Activated naive CD8-positive, alpha-beta T cell treated with anti-CD3 and anti-CD28 coated beads for 36 hours (primary cell): ENCODE measurements at places on chromosomes 1 and 21.

DNA sequence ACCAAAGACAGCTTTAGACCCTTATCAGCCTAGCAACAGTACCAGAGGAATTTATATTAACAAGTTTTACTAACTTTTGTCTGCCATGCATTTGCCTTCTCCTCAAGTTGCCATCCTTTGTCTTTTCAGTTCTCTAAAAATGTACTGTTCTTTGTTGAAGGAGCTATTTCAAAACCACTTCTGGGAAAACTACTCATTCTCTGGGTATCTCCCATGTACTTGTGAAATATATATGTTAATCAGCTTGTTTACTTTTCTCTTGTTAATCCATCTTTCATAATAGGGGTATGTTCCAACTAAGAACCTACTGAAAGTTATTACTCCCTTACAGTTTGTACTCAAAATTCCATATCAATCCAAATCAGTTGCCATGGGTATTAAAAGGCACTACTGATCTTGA, 16.3 kb downstream of the DPYD start:
- no peaks in the 10 kb centered on the region for H3K27me3 ChIP-seq
- DNase-seq: no peak
- no peak overlapping the region for H3K27ac ChIP-seq
- H3K4me1 ChIP-seq: peaks cover 34% of the 10 kb centered on the region
- no peak overlapping the region for H3K4me3 ChIP-seq

GRCh38 chr1:185200889-185201288, 43.9 kb downstream of the SWT1 start:
- H3K4me1 ChIP-seq: no peaks in the 10 kb centered on the region
- H3K4me3 ChIP-seq: no peak overlapping the region
- H3K36me3 ChIP-seq: peaks cover 38% of the 10 kb centered on the region
- no peak for DNase-seq
- no peak overlapping the region for H3K27ac ChIP-seq

- H3K4me1 ChIP-seq: no peaks in the 10 kb centered on the region
- H3K27ac ChIP-seq: no peak overlapping the region
- no peak overlapping the region for H3K4me3 ChIP-seq
- DNase-seq: no peak
- no peaks in the 10 kb centered on the region for H3K36me3 ChIP-seq
- H3K27me3 ChIP-seq: no peaks in the 10 kb centered on the region
Observed at GRCh38 chr1:225694151-225694603, 41.3 kb upstream of the ENAH start.

- H3K4me1 ChIP-seq: peaks cover 23% of the 10 kb centered on the region
- DNase-seq: peak; percentile 48
- H3K4me3 ChIP-seq: peak overlapping the region; percentile 5
- H3K27ac ChIP-seq: peak overlapping the region; percentile 11
Observed at GRCh38 chr1:36350659-36351226, 27.3 kb upstream of the EVA1B start.

- DNase-seq: no peak
- H3K4me1 ChIP-seq: peaks cover 4% of the 10 kb centered on the region
- H3K27ac ChIP-seq: no peak overlapping the region
- peaks cover 54% of the 10 kb centered on the region for H3K27me3 ChIP-seq
Observed at GRCh38 chr1:247111700-247112478, 7.7 kb upstream of the ZNF669 start.

DNA sequence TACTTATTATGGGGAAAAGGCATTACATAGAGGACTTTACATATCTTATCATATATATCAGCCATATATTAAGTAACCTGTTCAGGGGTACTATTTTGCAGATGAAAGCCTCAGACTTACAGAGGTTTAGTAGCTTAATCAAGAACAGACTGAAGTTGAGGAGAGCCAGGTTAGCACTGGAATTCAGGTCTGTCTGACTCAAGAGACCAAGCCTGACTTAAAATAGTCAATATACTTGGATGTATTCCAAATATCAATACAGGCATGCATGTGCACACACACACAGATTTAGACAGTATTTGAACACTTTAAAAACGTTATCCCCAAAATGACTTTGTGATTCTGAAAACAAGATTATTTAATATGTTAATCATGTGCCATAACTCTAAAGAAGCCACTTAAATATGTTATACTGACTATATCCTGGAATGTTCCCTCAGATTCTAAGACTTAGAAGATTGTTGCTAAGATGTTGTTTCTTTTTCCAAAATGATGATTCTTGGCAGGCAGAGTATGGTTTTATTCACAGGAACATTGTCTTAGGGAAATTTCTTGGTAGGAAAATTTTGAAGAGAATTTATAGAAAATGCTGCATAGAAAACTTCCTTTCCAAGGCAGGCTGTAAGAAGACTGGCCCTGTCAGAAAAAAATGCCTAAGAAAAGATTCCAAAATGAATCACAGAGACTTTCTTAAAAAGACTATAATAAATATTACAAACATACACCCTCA, 61.6 kb downstream of the ADAMTS1 start:
- H3K27me3 ChIP-seq: peaks cover 4% of the 10 kb centered on the region
- no peaks in the 10 kb centered on the region for H3K4me1 ChIP-seq
- no peak overlapping the region for H3K4me3 ChIP-seq
- H3K27ac ChIP-seq: no peak overlapping the region

DNA sequence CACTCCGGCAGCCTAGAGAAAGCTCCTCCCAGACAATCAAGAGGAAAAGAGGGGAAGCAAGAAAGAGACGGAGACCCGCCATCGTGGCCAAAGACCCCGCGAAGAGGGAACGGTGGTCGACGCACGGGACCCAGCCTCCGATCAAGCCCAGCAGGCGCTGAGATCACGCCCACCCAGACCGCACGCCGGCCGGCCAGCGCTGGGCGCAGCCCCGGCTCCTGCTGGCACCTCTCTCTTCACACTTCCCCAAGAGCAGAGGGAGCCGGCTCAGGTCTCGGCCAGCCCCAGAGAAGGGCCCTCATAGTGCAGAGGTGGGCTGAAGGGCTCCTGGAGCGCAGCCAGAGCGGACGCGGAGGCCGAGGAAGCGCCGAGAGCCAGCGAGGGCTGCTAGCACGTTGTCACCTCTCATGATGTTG, 918.4 kb upstream of the ADAMTS5 start:
- H3K36me3 ChIP-seq: no peaks in the 10 kb centered on the region
- no peaks in the 10 kb centered on the region for H3K27me3 ChIP-seq
- H3K4me1 ChIP-seq: no peaks in the 10 kb centered on the region
- no peak for DNase-seq
- no peak overlapping the region for H3K27ac ChIP-seq

DNA sequence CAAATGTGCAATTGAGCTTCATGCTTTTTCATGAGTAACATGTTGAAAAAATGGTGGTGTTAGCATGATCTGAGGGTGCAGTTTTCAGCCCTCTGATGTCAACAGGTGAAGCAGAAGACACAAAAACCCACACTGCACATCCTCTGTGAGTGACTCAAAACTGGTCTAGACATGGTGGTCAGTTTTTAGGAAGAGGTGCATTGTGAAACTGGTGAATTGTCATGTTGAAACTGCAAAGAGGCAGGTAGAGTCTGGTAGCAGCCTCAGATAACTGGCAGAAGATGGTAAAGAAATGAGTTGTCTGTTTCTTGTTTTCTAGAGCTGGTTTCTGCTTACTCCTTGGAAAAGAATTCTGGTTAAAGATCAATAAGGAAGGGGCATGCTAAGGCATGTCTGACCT, 97.3 kb upstream of the HMCN1 start:
- H3K27ac ChIP-seq: peak overlapping the region; percentile 52
- H3K4me3 ChIP-seq: no peak overlapping the region
- peak; percentile 36 for DNase-seq
- peaks cover 13% of the 10 kb centered on the region for H3K36me3 ChIP-seq

DNA sequence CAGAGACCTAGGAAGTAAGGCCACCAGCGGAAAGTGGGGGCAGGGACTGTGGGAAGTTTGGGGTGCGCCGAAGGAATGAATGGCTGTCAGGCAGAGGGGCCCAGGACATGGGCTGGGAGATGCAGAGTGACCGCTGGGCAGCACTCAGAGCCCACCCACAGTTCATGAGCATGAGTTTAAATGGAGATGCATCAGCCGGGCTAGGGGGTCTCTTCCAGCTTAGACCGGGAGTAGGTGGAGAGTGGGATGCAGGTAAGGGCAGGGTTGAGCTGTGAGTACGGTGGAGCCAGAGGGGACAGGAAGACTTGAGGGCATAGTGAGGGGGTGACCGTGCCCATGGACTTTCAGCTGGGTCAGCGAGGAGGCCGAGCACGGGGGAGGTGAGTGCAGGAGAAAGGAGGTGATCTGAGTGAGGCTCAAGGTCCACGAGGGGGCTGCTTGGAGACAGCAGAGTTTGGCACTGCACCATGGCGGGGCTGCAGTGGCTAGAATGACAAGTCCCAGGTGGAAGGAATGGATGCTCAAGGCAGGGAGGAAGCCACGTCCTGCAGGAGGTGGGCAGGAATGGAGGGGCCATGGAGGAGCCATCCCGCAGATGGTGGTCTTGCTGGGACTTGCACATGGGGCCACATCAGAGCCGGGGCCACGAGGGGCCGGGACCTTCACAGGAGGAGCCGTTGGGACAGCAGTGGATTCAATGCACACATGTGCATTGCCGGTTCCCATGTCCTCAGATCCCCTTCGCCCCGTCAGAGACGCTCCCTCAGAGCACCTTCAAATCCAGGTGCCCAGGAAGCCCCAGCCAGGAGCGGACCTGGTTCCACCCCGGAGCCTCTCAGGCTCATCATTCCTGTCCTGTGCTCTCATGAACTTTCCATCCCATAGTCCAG, 34.9 kb downstream of the UBASH3A start:
- H3K4me1 ChIP-seq: peaks cover 63% of the 10 kb centered on the region
- peak overlapping the region; percentile 90 for H3K27ac ChIP-seq
- peaks cover 92% of the 10 kb centered on the region for H3K36me3 ChIP-seq
- H3K27me3 ChIP-seq: peaks cover 4% of the 10 kb centered on the region

DNA sequence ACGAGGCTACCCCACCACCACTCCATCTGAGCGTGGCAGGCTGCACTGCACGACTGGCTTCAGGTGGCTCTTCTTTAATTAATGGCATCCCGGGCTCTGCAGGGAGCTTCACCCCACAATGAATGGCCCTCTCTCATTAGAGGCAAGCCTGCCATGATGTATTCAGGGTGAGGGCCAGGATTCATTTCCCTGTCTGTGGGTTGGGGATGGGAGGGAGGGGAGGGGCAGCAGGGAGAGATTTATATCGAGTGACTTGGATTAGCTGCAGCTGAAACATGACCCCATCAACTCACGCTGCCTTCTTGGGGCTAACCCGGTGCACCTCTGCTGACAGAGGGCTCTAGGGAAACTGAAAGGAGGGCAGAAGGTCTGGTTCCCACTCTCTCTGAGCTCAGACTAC, 54.2 kb downstream of the ERI3 start:
- DNase-seq: no peak
- no peak overlapping the region for H3K27ac ChIP-seq
- H3K4me1 ChIP-seq: peaks cover 18% of the 10 kb centered on the region
- H3K36me3 ChIP-seq: peaks cover 30% of the 10 kb centered on the region
- H3K4me3 ChIP-seq: no peak overlapping the region
